ENCODE measurements at places on chromosomes 6 and 20. TPM values are rescaled to one million over a fixed set of nuclear protein-coding genes. Genes with fewer than 3 reads are reported as not detected.

MYT1 gene
- total RNA-seq, result not detected

ZBTB9 gene
- 5.3 TPM for total RNA-seq

TXLNB gene
- total RNA-seq, result 0.22 TPM

HDGFL1 gene
- not detected for total RNA-seq

CLPSL2 gene
- total RNA-seq, result not detected

FNDC11 gene
- total RNA-seq, result 0.40 TPM

CNBD2 gene
- total RNA-seq, result 5.6 TPM

NT5E gene
- total RNA-seq, result 149 TPM

TGM3 gene
- total RNA-seq, result not detected

RSPH4A gene
- total RNA-seq, result not detected

TMEM151B gene
- 0.13 TPM for total RNA-seq

NRN1 gene
- total RNA-seq, result 8.6 TPM

STMND1 gene
- total RNA-seq, result not detected

EYS gene
- total RNA-seq, result not detected
